ENCODE measurements at places on chromosomes 1 and 21.

- no peak for DNase-seq
These were observed 4.5 kb downstream of the ASCL5 start for GRCh38 chr1:201122321-201122957.

GRCh38 chr21:27244352-27244751 is 277.5 kb upstream of the ADAMTS5 start:
- DNase-seq, result no peak

GRCh38 chr21:28943631-28944030 is 49.0 kb downstream of the LTN1 start:
- DNase-seq, result no peak

DNA sequence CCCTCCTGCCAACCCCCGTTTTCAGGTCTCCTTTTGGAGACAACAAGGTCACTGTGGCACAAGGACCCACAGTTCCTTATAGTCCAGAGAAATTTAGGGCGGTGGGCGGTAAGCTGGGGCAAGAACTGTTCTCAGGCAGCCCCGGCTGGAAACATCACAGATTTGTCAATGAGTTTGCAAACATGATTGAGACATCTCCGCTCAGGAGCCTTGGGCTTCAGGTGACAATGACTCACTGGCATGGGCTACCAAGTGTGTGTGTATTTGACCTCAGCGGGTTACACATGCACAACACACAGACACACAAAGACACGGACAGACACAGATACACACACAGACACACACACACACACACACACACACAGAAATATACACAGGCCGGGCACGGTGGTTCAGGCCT is 58.2 kb upstream of the ABCG1 start:
- DNase-seq, result no peak

DNA sequence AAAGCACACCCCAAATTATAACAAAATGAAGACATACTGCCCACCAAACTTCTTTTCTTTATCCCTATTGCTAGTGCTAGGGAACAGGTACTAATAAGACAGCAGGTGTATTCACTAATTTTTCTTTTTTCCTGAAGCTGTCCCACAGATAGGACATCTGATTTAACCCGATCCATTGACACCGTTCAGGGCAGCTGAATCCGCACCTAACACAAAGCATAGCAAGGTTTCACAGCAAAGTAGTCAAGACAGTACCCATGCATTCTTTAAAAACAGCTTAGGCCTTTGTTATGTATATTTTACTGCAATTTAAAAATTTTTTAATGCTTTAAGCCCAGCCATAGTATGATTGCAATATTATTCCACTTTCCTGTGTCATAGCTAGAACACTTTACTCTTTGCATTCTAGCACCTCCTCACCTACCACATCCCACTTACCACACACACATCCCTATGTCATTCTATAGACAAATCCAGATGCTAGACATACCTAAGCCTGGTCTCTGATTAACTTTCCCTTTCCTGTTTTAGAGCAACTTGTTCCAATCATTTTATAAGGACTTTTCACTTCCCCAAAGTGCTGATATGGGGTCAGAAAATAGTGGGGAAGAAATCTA is 40.4 kb downstream of the GATAD2B start:
- DNase-seq, result no peak

DNA sequence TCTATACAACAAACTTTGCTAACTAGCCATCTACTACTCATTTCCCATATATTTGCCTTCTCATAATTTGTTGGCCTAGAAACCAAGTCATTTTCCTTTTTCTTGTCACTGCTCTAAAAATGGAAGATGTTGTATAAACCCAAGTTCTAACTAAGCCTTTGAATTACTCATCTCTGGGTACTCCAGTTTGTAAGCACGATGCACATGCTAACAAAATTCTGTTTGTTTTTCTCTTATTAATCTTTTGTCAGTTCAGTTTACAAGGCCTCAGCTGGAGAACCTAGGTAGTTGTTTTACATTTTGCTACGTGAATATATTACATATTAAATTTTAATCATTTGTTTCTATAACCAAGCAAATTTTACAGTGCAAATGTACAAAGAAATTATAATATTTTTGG is 663.2 kb upstream of the RGS18 start:
- DNase-seq, result no peak

DNA sequence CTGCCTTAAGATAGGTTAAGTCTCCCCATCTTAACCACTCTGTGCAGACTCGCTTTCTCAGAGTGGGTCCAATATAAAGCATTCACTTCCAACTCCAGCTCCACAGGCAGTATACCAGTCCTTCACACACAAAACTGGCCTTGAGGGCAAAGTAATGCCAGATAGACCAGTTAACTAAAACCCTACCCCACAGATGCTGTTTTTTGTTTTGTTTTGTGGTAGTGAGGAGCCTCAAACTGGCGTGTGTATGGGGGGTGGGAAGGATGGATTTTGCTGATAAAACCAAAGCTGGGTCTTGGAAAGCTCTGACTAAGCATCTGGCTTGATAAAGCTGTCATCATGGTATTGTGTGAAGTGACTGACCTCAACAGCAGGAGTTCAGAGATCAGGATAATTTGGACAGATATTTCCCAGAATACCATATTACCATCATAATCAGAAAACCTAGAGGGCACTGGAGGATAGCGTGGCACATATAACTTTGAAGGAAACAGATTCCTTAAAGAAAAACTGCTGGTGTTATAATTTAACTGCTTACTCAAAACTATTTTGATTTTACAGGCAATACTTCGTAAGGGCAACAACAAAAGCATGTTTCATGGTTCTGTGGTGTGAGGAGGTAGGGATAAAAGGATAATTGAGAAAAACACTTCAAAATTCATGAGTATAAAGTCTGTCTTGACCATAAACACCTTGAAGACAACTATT is 29.6 kb upstream of the CPLANE2 start:
- DNase-seq, result no peak

GRCh38 chr21:20443558-20444155 is 554.6 kb upstream of the NCAM2 start:
- no peak for DNase-seq

- DNase-seq, result no peak
These were observed at the start of gene S100A1 for GRCh38 chr1:153627715-153628626. Gene S100A1, plus strand, starts transcription at chr1:153628434. Its CDS starts 2,088 bp downstream, at chr1:153630522.

DNA sequence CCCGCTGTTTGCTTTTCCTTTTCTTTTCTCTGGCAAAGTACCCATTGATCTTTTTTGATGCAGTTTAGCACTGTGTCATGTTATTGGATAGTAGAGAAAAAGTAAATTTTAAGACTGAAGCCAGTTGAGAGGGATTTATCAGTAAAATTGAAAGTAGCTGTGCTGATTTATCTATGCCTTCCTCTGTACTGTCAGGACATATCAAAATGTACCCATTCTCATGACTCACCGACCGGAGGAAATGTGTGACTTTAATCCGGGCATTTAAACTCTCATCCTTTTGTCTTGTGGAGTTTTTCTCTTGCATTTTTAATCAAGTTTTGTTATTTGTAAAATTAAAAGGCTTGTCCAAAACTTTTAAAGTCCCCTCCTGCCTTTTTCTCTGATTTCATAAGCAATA is 276.6 kb upstream of the FMN2 start:
- no peak for DNase-seq

DNA sequence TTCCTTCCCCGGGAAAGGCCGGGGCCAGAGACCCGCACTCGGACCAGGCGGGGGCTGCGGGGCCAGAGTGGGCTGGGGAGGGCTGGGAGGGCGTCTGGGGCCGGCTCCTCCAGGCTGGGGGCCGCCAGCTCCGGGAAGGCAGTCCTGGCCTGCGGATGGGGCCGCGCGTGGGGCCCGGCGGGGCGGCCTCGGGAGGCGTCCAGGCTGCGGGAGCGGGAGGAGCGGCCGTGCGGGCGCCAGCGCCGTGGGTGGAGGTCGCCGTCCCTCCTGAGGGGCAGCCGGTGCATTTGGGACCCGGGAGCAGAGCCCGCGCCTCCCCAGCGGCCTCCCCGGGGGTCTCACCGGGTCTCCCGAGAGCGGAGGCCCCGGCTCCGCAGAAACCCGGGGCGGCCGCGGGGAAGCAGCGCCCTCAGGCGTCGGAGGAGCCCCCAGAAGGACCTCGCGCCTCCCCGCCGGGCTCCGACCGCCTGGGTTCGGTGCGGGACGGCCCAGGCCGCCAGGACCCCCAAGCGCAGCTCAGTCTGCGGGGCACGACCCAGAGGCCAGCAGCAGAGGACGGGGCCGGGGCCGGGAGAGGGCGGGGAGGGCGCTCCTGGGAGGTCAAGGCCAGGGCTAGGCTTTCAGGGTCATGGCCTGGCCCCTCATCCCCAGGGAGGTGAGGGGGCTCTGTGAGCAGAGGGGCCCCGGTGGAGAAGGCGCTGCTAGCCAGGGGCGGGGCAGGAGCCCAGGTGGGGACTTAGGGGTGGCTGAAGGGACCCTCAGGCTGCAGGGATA is 7.2 kb upstream of the SLX9 start:
- no peak for DNase-seq

- DNase-seq, result no peak
These were observed 573 bp downstream of the PSMG1 start for GRCh38 chr21:39182484-39183271.

DNA sequence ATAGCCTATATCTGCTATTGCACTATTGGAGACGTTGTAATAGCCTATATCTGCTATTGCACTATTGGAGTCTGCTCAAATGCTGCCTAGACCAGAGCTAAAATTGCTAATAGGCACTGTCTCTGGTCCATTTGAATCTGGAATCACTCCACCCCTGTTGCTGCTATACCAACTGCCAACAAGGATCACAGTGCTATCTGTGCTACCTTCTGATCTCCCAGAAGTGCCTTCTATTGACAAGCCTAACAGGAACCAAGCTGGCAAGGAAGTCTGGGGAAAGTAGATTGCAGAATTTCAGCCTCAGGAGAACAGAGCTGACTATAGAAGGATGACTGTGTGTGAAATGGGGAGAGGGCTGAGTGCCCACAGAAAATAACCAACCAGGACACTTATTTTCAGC is 15.9 kb downstream of the RWDD3 start:
- no peak for DNase-seq

DNA sequence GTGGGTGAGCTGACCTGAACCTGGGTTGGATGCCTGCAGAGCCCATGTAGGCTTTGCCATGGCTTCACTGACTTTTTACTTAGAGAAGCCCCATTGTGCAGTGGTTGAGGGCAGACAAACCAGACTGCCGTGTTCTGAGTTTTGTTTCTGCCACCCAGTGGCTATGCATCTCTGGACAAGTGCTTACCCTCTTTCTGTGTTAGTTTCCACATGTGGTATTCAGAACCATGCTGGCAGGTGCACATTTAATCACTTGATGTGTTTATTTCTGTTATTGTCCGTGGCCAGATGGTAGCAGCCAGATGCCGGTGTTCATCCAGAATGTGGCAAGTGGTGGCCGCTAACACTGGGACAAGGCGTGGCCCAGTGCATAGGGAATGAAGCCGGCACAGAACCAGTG is 10.3 kb upstream of the PTPN7 start:
- DNase-seq, result no peak

DNA sequence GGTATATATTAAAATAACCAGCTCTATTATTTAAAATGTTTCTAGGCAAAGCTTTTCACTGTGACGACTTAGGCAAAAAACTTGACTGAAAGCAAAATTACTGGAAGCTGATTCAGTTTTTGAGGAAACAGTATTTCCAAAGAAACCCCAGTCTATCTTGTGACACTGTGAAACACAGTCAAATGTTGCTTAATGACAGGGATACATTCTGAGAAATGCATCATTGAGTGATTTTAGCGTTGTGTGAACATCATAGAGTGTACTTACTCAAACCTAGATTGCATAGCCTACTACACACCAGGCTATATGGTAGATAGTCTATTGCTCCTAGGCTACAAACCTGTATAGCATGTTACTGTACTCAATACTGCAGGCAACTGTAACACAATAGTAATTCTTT is 116.9 kb upstream of the KCNK1 start:
- DNase-seq, result no peak

DNA sequence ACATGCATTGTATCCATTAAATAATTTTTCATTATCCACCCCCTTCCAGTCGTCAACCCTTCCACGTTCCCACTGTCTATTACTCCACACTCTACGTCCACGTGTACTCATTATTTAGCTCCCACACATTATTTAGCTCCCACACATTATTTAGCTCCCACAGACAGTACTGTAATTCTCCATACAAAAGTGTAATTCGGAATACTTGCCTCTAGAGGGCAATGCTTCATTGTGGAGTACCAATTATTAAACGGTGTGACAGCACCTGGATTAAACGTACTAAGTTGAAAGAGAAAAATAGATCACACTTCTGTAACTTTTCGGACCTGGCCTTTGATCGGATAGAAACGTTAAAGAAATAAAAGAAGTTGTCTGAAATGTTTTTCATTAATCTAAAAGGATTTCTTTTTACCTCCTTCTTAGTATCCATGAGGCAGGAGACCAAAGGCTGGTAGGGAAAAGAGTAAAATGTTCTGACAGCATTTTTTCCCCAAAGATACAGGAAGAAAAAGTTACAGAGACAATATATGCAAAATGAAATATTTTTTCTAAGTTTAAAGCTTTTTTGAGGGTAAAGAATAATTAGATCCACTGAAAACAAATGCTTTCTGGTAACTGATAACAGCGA is 99.2 kb downstream of the LHX8 start:
- DNase-seq, result no peak

- no peak for DNase-seq
These were observed 737.8 kb upstream of the CXADR start for GRCh38 chr21:16775076-16775475.

GRCh38 chr1:186659890-186660341 is 20.3 kb downstream of the PTGS2 start:
- no peak for DNase-seq

DNA sequence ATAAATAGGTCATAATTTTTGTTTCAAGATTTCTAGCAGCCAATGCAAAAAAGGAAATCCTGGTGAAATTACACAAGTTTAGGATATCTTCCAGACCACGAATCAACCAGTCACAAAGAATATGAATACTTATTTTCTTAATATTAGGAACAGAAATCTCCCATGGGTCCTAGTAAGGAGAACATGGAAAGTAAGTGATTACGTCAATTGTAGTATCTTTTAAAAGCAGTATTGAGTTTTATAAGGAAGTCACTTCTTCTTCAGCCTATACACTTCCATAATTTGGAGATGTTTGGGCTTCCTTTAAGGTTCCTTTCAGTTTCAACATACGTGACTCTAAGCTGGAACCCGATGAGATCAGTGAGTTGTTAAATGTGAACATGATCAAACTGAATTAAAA is 534.5 kb downstream of the USP25 start:
- DNase-seq, result no peak

DNA sequence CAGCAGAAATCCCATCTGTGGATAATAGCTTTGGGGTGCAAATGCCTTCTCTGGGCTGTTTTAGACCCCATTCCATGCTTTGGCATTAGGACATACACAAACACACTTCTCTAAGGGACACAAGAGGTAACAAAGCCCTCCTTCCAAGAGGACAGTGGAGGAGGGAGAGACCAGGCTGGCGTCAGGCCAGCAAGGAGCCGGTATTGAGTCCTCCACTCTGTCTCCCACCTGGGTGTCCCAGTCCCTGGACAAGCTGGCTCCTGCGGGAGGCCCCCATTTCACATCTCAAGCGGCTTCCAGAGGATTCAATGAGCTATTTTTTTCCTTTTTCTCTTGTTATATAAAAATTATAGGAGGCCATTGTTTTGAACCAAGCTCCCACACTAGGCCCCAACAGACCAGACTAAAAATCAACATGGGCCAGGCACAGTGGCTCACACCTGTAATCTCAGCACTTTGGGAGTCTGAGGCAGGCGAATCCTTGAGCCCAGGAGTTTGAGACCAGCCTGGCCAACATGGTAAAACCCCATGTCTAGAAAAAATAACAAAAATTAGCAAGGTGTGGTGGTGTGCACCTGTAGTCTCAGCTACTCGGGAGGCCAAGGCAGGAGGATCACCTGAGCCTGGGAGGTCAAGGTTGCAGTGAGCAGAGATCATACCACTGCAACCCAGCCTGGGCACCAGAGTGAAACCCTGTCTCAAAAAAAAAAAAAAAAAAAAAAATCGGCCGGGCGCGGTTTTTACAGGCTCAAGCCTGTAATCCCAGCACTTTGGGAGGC is 142.9 kb downstream of the TOMM20 start:
- DNase-seq, result no peak

GRCh38 chr1:79006564-79006963 is at the start of gene ADGRL4:
Gene ADGRL4, minus strand, starts transcription at chr1:79006730. Its CDS starts 76 bp downstream, at chr1:79006654.
- DNase-seq, result no peak
